ENCODE measurements at places on chromosomes 5 and 9.

- no peak for DNase-seq
Observed at GRCh38 chr5:133390416-133391353, 221.7 kb downstream of the FSTL4 start.

GRCh38 chr9:121718084-121718483 lies 66.7 kb downstream of the DAB2IP start:
- no peak for DNase-seq

GRCh38 chr5:36202521-36202961 lies 39.2 kb downstream of the NADK2 start:
- DNase-seq = peak; percentile 3

DNA sequence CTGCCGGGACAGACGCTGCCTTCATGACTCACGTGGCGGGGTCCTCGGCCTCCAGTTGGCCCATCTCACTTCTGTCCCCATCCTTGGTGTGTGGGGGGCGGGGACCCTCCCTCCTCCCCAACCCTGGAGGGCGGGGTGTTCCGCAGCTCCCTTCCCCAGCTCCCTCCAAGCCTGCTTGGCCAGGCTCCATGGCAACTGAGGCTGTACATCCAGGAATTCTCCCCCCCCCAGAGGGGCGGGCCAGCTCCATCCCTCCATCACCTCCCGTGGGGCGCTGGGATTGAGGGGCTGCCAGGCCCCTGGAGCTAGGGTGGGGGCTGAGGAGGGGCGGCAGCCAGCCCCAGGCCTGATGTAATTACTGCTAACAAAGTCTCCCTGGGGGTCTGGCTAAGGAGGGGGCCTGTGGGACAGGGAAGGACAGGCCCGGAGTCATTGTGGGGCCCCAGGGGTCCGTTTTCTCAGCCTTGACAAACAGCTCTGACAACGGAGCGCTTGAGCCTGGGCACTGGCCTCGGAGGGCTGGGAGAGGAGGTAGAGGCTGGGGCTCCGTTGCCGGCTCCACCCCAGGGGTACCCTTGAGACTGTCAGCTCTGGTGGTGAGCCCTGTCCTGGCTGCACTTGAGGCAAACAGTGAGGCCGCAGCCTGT lies 8.0 kb downstream of the DIPK1B start:
- DNase-seq = no peak

DNA sequence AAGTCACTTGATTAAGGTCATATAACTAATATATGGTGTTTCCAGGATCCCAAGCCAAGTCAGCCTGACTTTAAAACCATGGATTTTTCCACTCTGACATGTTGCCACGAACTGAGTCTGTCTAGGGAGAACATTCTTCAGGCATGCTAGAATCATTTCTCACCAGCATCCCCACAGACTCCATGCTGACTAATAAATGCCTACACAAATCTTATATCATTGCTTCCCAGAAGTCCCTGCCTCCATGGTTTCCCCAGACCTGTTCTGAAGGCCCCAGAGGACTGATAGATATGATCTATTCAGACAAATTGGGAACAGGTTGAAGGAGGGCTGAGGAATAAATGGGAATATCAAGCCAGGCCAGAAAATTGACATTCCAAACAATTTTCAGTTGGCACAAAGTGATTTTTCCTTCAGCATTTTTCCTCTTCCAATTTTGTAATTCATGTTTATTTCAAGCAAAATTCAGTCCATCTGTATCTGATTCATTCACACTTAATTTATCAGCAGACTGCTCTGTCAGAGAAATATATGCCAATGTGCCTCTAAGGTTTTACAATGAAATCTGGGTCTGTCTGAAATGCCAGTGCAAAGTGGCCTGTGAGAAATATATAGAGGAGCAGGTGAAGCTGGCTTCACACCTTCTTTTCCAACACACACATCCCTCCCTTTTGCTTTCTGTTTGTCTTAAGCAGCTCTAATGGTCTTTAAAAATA lies 413.6 kb upstream of the TNC start:
- DNase-seq = no peak

DNA sequence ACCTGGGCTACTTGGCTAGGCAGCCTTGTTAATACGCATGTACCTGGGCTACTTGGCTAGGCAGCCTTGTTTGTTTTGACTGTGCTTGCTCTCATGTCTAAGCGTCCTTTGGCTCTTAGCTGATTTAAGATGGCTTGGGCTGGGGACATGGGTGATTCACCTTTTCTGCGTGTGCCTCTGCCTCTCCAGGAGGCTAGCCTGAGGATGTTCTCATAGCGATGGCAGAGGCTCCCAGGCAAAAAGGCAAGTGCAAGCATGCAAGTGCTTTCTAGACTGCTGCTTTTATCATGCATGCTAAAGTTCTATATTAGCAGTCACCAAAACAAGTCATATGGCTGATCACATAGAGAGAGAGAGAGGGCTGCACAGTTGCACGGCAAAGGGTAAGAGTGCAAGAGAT lies 300.5 kb downstream of the IRX1 start:
- DNase-seq = peak; percentile 18

DNA sequence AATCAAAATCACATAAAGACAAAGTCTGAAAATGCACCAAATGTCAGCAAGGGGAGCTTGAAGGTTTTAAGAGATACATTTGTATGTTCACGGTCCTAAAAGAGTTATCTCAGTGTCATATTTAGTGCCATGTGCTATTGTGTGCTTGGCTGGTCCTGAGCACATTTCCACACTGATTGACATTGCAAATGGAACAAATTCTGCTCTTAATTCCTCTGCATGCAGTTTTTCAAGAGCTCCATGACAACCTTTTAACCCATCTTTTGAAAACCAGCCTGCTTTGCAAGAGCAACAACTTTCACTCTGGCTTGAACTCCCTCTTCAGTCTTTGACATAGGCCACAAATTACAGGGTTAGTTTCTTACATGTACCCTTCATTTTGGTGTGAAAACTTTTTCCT lies 175.4 kb upstream of the ACTBL2 start:
- no peak for DNase-seq

DNA sequence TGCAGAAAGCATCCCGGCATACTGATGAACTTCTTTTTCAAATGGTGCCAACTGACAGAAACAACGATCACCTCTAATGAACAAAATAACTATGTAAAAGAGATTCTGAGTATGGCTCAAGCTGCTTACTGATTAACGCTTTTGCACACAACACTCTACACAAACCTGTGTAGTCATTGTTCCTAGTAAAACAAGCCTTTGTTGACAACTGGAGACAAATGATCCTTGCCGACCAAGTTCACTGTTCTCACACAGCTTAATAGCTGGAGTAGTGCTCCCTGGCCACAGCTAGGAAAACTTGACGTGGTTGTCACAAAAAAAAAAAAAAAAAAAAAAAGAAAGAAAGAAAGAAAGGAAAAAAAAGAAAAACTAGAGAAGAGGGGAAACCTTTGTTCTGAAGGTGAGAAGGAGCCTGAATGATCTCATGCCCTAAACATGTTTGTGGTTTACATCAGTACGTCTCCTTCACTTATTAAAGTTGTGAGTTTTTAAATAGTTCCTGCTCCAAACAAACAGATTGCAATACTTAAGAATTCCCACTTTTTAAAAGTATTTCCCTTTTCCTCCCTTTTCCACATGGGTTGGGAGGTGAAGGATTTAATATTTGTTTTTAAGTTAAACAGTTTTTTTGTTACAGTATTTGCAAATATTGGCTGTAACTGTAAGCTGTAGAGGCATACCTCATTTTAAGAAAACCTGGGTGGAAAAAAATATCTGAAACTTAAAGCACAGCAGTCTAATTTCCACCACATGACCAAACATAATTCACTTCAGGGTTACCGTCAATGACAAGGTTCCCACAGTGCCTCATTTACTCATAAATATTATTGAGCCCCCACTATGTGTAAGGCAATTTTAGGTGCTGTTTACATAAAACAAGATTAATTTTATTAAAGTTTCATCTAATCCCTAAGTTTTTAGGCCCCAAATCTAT lies 63.7 kb downstream of the GLIS3 start:
- DNase-seq = peak; percentile 35

DNA sequence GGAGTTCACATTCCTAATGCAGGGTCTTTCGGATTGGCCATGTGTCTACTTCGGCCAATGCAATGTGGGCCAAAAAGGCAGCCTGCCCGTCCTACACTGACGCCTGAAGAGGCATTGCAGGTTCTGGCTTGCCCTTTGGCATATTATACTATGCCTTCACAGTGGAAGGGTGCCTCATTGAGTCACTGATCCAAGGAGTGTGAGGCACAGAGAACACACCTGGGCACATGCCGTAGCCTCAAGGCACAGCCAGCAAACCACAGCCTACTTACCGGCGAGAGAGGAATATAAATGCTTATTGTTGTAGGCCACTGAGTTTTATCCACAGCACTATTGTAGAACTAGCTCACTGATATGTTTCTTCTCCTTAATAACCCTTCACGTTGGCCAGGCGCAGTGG lies 409.6 kb downstream of the GADD45G start:
- DNase-seq = peak; percentile 94

DNA sequence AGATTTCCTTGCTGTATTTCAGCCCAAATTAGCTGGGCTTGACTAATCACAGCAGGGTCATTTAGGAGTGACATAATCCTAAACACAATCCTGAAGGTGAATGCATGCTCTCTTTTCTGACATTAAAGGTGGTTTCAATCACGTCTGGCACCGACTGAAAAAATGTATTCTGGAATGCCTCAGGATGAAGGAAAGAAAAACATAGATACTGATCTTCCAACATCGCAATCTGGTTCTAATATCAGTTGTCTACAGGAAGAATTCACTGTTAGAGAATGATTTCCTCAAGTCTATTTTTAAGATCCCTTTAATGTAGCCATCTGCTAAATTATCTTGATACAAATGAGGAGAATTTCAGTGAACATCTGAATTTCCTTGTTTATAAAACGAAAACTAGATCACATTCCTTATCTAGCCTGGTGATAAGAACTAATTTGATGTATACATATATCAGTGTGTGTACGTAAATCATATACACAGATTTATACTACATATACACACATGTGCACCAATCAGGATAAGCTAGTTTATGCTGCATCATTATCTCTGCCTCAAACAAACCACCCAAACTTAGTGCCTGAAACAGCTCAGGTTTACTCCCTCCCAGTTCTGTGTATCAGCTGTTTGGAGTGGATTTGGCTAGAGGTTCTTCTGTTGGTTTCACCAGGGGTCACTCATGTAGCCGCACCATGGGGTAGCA lies 31.3 kb upstream of the TAS2R1 start:
- DNase-seq = no peak

DNA sequence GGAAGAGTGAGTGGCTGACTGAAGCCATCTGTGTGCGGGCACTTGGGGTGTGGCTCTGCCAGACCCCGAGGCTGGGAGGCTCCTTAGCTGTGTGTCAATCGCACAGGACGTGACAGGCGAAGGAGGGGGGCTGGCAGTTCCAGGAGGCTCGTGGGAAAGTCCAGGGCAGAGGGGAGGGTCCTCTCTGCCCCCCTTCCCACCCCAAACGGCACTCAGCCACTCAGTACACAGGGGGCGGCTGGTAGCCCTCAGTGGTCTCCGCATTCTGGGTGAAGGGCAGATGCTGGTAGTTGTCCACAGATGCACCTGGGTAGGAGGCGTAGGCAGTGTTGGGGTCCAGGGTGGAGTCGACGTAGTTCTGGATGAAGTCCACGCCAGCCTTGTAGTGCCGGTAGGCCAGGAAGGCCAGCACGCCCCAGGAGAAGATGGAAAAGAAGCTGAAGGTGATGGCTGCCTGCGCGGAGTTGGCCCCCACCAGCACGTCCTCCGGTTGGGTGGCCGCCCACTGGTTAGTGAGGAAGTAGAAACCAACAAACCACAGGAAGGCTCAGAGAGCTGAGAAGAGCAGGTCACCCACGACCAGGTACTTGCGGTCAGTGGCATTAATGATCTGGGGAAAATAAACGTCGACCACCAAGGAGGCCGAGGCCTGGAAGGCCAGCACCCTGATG lies 85.4 kb upstream of the CEP78 start:
- DNase-seq = no peak

DNA sequence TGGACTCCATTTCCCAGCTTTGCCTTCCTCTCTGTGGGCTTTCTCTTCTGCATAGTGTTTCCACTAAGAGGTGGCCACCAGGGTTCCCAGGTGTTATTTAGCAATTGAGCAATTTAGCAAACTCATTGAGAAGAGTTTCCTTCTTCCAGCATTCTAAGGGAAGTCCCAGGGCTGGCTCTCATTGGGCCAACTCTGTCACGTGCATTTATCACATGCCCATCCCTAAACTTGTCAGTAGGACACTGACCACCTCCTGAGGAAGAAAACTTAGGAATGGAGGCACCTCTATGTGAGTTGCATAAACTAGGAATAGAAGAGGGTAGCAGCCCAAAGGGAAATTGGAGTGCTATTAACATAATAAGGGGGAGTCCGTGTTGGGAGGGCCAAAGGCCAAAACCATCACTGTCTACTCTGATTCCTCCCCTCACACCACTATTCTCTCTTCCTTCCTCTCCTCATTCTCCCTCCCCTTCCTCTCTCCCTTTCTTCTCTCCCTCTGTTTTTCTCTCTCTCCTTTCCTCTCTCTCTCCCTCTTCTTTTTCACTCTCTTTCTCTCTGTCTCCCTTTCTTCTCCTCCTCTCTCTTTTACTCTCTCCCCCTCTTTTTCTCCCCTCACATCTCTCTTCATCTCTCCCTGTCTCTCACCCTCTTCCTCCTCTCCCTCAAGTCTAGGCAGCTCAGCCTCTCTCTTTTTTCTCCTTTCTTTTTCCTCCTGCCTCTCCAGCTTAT lies 213.4 kb downstream of the PALM2AKAP2 start:
- no peak for DNase-seq

GRCh38 chr5:162037431-162037830 lies 30.1 kb upstream of the GABRG2 start:
- no peak for DNase-seq

GRCh38 chr5:157335534-157336422 lies 69.9 kb downstream of the CYFIP2 start:
- no peak for DNase-seq

- DNase-seq = no peak
Observed at GRCh38 chr5:154647114-154647760, 107.9 kb upstream of the LARP1 start.

GRCh38 chr5:78653031-78653430 lies 4.5 kb upstream of the LHFPL2 start:
- DNase-seq = no peak

- peak; percentile 55 for DNase-seq
Observed at GRCh38 chr5:9774472-9775079, 144.4 kb upstream of the TAS2R1 start.

- no peak for DNase-seq
Observed at GRCh38 chr9:27663526-27663925, 90.2 kb upstream of the C9orf72 start.

- no peak for DNase-seq
Observed at GRCh38 chr9:88759364-88759763, 224.4 kb downstream of the NXNL2 start.
